Stimulated activated CD4-positive, alpha-beta T cell treated with anti-CD3 and anti-CD28 coated beads, Interleukin-2, amount 100 ng/mL, for 24 hours (primary cell): ENCODE measurements at places on chromosomes 3 and 15.

- DNase-seq, result peak; percentile 8
Observed at GRCh38 chr3:159266779-159267178, 464.9 kb downstream of the MFSD1 start.

DNA sequence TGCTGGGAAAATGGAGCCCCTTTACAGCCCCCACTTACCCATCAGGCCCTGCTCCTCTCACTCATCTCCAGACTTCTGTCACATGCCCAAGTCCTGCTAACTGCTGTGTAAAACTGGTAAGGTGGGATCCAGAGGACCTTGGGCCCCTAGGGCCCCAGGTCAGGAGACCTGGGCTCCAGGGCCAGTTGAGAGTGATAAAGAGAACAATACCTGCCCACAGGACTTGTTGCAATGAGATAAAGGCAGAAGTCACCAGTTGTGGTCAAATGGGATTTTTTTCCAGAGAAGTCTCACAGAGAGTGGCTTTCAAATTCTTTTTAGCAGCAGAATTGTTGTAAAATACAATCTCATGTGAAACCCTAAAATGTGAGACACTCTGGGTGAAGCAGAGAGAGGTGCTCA, 753 bp downstream of the FURIN start:
- no peak for DNase-seq

- DNase-seq, result no peak
Observed at GRCh38 chr3:53158765-53159155, 2.2 kb upstream of the PRKCD start.

- DNase-seq, result no peak
Observed at GRCh38 chr3:59268170-59268569, 218.3 kb upstream of the CFAP20DC start.

DNA sequence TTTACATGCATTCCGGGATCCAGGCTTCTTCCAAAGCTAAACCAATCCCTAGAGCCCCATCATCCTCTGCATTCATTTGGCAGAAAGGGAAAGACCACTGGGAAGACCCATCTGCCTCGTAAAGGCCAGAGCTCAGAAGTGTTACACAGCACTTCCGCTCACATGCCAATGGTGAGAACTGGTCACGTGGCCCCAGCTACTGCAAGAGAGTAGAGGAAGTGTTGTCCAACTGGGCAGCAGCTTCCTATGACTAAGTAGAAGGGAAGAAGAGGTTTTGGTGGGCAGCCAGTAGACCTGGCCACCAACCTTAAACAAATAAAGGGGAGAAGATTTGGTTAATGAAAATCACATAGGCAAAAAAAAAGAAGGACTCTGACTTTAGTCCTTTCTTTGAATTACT, 74.4 kb upstream of the PPP2R3A start:
- DNase-seq, result no peak
